ENCODE measurements at places on chromosomes 3 and 15.

- H3K4me3 ChIP-seq: peak overlapping the region; percentile 86
- no peak for DNase-seq
- H3K27me3 ChIP-seq: no peaks in the 10 kb centered on the region
- H3K36me3 ChIP-seq: no peaks in the 10 kb centered on the region
Observed at GRCh38 chr15:26081758-26082220, 218.7 kb upstream of the ATP10A start.

DNA sequence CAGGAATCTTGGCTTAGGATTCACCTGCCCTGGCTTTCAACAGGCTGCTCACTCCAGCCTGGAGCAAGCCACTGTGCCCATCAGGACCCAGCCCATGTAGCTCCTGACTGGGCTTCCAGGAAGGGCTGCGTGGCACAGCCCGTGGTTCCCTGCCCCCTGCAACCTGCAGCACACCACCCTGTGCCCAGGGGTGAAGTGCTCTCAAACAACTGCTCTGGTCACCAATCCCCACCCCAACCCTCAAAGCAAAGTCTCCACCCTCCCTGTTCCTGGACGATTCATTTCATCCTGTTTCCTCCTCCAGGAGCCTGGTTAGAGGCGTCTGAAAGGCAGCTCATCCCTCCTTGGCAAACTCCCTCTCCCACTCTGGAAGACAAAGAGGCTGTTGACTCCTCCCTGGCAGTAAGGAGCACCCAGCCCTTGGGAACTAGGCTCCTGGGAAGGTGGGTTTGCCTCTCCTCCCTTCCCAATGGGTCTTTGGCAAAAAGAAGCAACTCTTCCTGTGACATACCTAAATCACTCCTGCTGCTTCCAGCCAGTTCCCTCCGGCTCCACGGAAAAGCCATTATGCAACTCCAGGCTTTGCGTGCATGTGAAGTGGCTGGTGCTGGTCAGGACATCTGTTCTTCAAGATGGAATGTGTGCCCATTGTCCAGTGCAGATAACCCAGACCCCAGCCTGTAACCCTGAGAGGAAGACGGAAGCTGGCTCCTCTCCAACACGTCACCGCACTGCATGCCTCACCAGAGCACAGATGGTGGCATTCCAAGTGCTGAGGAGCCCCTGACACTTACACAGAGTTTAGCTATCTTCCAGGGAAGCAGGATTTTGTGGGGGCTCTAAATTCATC is 29.1 kb upstream of the VIPR1 start:
- H3K4me1 ChIP-seq: peaks cover 41% of the 10 kb centered on the region
- DNase-seq: no peak
- no peaks in the 10 kb centered on the region for H3K36me3 ChIP-seq
- peak overlapping the region; percentile 35 for H3K27ac ChIP-seq
- H3K27me3 ChIP-seq: no peaks in the 10 kb centered on the region

DNA sequence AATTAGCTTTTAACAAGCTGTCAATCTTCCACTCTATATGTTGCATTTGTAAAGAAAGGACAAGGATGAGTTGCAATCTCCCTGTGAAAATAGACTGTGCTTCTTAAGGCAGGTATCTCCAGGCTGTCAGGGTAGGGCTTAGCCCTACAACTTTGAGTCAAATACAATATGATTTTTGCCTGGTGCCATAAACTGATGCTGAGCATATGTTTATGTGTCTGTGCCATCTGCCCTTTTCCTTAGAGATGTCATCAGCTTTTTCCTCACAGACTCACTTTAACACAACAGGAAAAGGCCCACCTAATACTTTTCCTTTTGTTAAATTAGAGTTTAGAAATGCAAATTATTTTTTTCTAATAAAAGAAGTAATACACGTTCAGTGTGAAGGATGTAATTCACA is 548.3 kb downstream of the NLGN1 start:
- H3K4me1 ChIP-seq: no peaks in the 10 kb centered on the region
- no peaks in the 10 kb centered on the region for H3K36me3 ChIP-seq
- no peak overlapping the region for H3K27ac ChIP-seq
- no peak for DNase-seq

DNA sequence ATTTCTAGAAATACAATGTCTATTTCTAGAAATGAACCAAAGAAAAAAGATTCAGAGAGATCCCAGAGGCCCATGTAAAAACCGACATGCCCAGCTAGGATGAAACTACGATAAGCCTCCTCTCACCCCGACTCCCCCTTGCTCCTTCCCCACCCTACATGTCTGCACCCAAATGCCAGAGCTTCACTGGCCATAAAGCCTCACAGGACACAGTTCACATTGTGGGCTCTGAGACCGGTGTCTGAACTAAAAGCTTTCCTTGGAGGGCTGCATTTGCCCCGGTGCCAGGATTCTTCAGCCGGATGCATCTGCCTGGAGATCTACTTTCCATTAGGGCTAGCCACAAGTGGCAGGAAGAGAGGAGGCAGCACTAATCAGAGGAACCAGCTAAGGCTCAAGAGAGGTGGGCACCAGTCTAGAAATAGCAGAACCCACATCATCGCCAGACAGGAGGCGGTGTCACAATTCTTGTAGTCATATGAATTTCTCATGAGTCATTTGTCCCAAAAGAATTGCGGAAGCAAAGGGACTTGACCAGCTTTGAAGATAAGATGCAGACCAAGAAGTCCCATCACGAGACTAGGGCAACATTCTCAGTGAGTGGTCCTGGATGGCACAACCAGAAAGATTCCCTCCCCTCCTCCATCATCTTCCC is 353.6 kb downstream of the NTRK3 start:
- DNase-seq: no peak
- H3K27me3 ChIP-seq: peaks cover 2% of the 10 kb centered on the region
- no peaks in the 10 kb centered on the region for H3K4me1 ChIP-seq
- no peak overlapping the region for H3K27ac ChIP-seq

GRCh38 chr3:36792342-36792741 is 28.0 kb upstream of the DCLK3 start:
- H3K4me3 ChIP-seq: no peak overlapping the region
- H3K36me3 ChIP-seq: no peaks in the 10 kb centered on the region
- H3K4me1 ChIP-seq: no peaks in the 10 kb centered on the region
- no peak overlapping the region for H3K27ac ChIP-seq
- no peak for DNase-seq

DNA sequence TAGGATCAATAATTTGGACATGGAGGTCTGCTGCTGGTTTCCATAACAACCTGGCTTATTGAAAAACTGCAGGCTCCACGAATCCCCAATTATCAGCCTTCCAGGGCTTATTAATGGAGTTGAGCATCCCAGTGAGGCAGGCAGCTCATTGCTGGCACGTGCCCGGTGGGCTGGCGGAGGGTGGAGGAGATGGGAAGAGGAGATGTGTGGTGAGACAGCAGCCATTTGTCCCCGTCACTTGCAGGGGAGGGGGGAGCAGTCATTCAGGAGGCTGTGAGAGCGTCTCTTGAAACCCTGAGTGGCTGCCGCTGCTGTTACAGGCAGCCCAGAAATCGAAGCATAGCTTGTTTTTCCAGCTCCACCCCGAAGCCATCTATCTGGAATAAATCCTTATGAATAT is 70.6 kb downstream of the GAP43 start:
- no peaks in the 10 kb centered on the region for H3K36me3 ChIP-seq
- no peaks in the 10 kb centered on the region for H3K4me1 ChIP-seq
- no peaks in the 10 kb centered on the region for H3K27me3 ChIP-seq
- H3K4me3 ChIP-seq: no peak overlapping the region
- H3K27ac ChIP-seq: no peak overlapping the region

GRCh38 chr3:174268061-174268460 is 591.1 kb upstream of the NAALADL2 start:
- no peaks in the 10 kb centered on the region for H3K36me3 ChIP-seq
- H3K27ac ChIP-seq: no peak overlapping the region
- H3K4me1 ChIP-seq: no peaks in the 10 kb centered on the region
- no peak overlapping the region for H3K4me3 ChIP-seq
- DNase-seq: no peak
- no peaks in the 10 kb centered on the region for H3K27me3 ChIP-seq

DNA sequence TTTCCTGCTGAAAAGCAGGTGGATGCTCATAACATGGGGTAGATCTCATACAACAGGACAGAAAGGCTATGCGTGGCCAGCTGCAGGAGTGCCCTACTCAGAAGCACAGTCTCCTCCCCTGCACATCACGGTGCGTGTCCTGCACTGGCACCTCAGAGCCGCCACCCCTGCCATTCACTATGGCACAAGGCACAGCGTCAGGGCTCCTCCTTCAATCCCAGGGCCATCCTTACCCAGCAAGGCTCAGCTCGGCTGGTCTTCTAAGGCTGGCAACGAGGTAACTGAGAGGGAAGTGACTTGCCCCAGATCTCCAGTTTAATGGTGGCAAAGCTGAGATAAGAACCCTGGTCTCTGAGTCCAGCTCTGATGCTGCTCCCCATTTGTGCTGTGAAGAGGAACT is 97.1 kb downstream of the CPN2 start:
- H3K36me3 ChIP-seq: no peaks in the 10 kb centered on the region
- H3K4me3 ChIP-seq: no peak overlapping the region
- H3K27ac ChIP-seq: no peak overlapping the region
- no peak for DNase-seq
- no peaks in the 10 kb centered on the region for H3K27me3 ChIP-seq
- peaks cover 16% of the 10 kb centered on the region for H3K4me1 ChIP-seq

DNA sequence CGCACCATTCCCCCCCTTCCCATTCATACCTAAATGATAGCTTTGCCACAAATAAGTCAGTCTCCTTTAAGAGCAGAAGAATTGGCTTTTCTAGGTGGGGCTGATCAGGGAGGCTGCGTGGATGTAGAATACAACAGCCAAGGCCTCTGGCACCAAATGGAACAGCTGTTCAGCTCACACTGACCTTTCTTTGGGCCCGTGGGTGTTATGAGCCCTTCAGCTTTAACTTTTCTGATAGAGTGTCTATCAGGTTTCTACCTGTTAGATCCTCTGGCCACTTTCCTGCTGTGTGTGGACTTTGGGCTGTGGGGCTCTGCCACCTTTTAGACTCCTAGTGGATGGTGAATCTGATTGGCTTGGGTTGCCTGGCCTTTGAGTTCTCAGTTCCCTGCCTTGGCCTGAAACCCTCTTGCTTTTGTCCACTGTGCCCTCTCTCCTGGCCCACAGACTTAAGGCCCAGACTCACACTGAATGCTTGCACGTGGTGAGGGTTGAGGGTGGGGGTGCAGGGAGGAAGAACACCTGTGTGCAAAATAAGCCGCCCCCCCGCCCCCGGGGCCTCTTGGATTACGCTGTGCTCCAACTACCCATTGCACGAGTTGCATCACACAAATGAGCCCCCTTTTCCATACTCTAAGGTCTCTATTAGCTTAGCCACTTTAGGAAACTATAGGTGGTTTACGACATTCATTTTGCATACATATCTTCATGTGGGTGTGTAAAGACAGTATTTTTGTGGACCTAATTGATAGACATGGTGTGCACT is 1.3 kb upstream of the RFX7 start:
- peaks cover 41% of the 10 kb centered on the region for H3K4me1 ChIP-seq
- no peaks in the 10 kb centered on the region for H3K36me3 ChIP-seq
- peak overlapping the region; percentile 62 for H3K4me3 ChIP-seq
- no peaks in the 10 kb centered on the region for H3K27me3 ChIP-seq
- peak overlapping the region; percentile 89 for H3K27ac ChIP-seq
- DNase-seq: peak; percentile 64

All from suprapubic skin (tissue), 4 donors.